ENCODE measurements at places on chromosomes 7 and 10.

DNA sequence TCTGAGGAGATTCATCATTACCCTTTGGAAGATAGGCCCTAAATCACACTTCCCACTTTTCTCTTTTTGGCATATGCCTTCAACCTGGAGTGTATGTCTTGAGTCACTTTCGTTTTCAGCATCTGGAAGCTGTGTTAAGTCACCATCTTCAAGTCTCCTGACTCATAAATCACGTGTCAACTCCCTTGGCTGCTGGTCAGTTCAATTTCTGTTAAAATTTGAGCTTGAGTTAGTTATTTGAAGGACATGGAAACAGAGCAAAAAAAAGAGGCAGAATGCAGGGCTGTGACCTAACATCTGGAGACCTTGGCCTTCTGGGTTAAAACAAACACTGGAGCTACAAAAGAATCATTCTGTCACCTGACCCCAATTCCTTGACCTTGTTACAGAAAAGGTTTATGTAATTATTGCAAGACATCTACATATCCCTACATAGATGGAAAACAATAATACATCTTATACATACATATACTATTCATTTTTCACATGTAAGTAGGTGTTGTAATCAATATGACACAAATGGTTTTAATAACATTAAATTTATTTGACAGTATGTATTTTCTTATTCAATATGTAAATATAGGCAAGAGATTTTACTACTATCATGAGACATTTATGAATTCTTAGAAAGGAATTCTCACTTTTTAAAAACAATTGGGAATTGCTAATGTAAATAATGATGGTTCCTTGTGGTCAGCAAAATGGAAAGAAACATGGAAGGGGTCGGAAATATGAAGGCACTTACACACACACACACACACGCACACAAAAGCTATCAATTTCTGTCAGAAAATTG, 169.7 kb upstream of the PHYHIPL start:
- peak; percentile 47 for DNase-seq

GRCh38 chr7:90586091-90586490, 10.0 kb upstream of the CDK14 start:
- DNase-seq = no peak

- DNase-seq = no peak
These were observed 178.2 kb upstream of the KLF6 start for GRCh38 chr10:3963191-3963673.

DNA sequence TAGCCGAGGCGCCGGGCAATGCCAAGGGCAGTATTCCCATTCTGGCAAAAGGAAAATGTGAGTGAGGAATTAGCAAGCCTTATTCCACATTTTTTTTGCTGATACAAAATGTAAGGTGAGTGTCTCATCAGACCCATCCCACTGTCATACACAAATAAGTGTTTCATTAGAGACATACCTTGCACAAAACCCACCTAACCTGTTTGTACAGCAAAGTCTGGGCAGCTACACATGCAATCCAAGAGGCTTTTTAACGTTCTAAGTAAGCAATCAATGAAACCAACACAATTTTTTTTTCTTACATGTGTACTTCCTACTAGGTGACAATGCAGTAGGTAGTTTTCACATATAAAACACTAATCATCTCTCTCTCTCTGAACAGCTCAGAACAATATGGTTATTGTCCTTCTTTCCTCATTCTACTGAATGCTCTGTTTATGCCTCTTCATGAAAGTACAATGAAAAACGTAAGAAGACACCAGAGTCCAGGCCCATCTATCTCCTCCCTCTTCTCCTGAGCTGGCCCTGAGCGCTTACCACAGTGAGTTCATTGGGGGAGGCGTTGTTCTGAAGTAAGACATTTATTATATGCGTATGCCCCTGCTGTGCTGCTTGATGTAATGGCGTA, 217.2 kb downstream of the ANK3 start:
- DNase-seq = no peak

- DNase-seq = no peak
These were observed 35.7 kb downstream of the SHH start for GRCh38 chr7:155776606-155777005.

- no peak for DNase-seq
These were observed 67.8 kb upstream of the AKR1E2 start for GRCh38 chr10:4758256-4758655.

DNA sequence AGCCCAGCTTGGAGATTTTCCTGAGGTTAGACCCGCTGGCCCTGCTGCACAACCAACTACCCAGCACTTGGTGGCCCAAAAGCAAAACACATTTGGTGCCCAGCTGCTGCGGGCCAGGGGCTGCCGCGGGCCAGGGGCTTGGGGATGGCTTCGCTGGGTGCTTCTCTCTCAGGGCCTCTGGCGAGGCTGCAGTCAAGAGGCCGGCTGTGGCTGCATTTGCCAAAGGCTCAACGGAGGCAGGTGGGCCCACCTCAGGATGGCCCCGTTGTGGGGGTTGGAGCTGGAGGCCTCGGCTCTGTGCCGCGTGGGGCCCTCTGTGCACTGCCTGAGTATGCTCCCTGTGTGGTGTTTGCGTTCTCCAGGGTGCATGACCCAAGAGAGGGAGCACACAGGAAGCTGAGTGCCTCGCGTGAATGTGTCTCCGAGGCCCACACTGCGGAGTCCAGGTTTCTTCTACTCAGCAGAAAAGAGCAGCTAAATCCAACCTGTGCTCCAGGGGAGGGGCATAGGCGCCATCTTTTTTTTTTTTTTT, 17.5 kb upstream of the UBE3C start:
- DNase-seq = no peak

- DNase-seq = no peak
These were observed 28.9 kb upstream of the AHR start for GRCh38 chr7:17269341-17270221.

- no peak for DNase-seq
These were observed 38.1 kb downstream of the USP54 start for GRCh38 chr10:73552819-73553715.

DNA sequence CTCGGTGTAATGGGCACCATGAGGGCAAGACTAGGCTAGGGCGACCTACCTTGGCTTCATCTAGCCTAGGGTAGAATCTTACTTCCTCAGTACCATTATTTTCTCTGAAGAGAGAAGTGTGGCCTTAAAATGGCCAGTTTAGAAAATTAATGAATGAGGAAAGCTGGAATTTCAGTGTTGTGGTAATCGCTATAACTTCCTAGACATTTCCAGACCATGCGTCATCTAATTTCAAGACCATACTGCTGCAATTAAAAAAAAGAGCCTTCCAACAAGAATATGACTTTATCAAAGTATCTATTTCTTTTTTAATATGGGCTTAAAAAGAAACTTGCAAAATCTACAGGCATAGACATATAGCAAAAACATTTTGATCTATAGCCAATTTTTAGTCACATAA, 68.5 kb downstream of the CPVL start:
- no peak for DNase-seq

- no peak for DNase-seq
These were observed 377.6 kb downstream of the DNAJB6 start for GRCh38 chr7:157714166-157715070.

DNA sequence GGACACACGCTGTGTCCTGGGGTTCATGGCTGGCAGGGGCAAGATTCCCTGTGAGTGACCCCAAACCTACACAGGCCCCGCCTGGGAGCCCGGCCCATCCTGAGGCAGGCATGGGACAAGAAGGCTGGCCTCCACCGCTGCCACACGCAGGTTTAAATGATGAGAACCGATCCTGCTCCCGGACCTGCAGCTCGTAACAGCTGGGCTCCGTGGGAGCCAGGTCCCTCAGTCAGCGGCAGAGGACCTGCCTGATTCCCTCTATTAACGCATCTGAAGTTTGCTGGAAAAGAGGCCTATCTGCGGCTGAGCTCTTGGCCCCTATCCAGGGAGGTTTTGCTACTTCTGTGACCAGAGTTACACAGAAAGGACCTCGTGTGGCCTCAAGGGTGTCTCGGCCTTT, 112.3 kb downstream of the VIPR2 start:
- peak; percentile 40 for DNase-seq

DNA sequence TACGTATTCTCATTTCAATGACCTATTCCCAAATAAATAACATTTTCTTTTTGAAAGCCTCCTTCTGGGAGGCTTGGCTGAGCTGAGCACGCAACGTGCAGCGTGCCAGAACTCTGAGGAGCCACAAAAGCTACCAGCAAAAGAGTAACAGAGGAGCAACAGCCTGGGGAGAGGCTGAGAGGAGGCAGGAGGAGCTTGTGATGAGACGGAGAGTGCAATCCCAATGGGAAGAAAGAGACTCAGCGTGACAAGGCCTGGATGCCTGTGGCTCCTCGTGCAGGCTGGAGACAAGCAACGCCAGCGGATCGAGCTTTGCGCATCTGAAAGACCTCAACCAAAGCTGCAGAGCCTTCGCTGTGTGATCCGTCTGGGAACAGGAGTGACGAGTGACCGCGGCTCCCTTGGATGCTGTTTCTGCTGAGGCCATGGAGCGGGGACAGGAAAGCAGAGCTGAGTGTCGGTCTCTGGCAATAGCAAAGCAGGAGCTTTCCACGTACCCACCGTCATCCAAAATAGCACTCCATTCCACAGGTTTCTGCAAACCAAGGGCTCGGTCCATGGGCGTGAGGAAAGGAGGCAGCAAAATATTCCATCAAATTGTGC, 171.7 kb upstream of the PFKP start:
- DNase-seq = no peak

DNA sequence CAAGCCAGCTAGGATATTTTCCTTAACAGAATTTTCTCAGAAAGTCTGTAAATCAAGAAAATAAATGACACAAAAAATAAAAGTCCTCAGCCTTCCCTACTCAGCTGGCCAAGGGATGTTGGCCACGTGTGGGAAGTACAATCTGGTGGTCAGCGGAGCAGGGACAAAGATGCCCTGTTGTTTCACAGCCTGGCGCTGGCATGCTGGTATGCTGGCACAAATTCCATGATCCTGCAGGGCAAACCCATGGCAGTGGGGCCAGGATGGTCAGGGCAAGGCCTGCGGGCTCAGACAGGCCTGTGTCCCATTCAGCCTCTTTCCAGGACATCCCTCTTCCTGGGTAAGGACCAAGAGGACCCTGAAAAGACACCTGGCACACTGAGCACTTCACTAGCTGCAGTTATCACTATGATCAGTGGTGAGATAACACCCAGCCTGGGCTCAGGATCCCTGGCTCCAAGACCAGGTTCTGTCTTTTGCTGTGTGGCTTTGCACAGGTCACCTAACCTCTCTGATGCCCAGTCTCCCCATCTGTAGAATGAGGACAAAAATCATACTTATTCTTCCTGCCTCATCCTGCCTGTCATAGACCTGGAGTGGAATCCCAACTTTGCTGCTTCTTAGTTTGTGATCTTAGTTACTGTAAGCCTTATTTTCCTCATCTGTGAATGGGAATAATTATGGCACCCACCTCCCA, 10.8 kb upstream of the HSPA12A start:
- DNase-seq = no peak

- peak; percentile 77 for DNase-seq
These were observed 557 bp downstream of the TMEM120A start for GRCh38 chr7:75993689-75994387.

DNA sequence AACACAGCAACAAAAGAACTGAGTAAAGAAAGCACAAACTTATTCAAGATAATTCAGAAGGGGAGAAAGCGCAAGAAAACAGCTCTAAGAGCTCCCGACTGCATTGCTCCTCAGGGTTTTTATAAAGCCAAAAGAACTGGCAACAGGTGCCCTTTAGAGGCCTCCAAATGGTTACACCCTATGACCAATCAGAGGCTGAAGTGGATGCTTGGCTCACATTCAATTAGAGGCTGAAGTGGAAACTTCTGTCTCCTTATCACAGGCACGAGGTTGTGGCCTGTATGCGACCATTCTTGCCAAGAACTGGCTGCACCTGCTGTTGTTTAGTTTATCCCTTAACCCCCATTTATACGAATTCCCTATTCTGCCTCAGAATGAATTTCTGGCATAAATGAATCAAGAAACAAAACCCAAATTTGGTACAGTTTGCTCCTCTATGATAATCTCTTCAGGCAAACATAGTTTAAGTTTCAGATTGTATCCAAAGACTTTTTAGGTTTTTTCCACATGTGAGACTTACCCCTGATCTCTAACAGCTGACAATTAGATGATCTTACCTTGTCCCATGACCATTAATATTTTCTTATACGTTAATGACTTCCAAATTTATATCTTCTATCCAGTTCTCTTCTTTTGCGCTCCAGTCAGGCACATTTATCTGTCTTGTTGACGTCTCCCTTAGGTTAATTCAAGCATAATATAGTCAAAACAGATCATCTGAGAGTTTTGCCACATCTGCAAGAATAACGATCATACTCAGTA, 504.8 kb downstream of the NXPH1 start:
- DNase-seq = no peak
